ENCODE measurements at places on chromosomes 3 and 15. TPM values are rescaled to one million over a fixed set of nuclear protein-coding genes. Genes with fewer than 3 reads are reported as not detected.

- no peaks in the 10 kb centered on the region for H3K36me3 ChIP-seq
- H3K27ac ChIP-seq = no peak overlapping the region
- H3K27me3 ChIP-seq = no peaks in the 10 kb centered on the region
- H3K4me1 ChIP-seq = peaks cover 12% of the 10 kb centered on the region
- H3K4me3 ChIP-seq = no peak overlapping the region
Observed at GRCh38 chr3:72630969-72631344, 217.3 kb downstream of the SHQ1 start.

GRCh38 chr3:52233968-52234367 lies 5.0 kb downstream of the TWF2 start:
- no peak overlapping the region for H3K27ac ChIP-seq
- peaks cover 4% of the 10 kb centered on the region for H3K4me1 ChIP-seq
- H3K36me3 ChIP-seq = no peaks in the 10 kb centered on the region
- no peak overlapping the region for H3K4me3 ChIP-seq
- no peak for DNase-seq

DNA sequence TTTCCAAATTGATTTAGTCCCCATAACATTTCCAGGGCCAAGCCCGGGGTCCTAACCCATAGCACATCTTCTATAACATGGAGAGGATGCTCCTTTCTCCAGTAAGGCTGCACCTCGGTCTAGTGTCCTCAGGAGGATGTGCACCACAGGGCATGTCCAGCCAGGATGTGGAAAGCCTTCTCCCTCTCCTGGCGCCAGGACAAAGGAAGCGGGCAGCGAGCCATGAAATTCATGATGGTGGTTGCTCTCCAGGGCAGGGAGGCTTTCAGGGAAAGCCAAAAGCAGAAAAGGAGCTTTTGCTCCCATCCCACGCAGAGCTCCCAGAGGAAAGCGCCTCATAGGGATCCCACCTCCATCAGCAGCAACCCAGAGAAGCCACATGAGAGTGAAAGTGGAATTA lies 220.0 kb downstream of the ADAMTSL3 start:
- no peaks in the 10 kb centered on the region for H3K27me3 ChIP-seq
- no peak overlapping the region for H3K4me3 ChIP-seq
- H3K27ac ChIP-seq = no peak overlapping the region

DNA sequence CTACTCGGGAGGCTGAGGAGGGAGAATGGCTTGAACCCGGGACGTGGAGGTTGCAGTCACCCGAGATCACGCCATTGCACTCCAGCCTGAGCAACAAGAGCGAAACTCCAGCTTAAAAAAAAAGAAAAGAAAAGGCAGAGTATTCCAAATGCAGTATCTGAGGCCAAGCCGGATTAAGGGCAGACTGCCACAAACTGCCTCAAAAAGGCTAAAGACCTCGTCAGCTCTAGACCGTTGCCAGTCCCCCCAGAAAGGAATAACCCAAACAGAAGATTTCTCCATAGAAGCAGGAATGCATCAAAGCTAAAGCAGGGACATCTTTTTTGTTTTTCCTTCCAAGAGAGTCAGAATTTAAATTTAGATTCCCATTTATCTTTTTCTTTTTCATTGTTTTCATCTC lies 72.9 kb downstream of the TM4SF4 start:
- no peak overlapping the region for H3K27ac ChIP-seq
- H3K27me3 ChIP-seq = no peaks in the 10 kb centered on the region
- H3K4me3 ChIP-seq = no peak overlapping the region
- H3K4me1 ChIP-seq = 0 out of 2 replicates have a peak, but pooled peaks cover 4% of the 10 kb centered on the region

MAP1A gene
- 10.1 TPM for total RNA-seq

DNA sequence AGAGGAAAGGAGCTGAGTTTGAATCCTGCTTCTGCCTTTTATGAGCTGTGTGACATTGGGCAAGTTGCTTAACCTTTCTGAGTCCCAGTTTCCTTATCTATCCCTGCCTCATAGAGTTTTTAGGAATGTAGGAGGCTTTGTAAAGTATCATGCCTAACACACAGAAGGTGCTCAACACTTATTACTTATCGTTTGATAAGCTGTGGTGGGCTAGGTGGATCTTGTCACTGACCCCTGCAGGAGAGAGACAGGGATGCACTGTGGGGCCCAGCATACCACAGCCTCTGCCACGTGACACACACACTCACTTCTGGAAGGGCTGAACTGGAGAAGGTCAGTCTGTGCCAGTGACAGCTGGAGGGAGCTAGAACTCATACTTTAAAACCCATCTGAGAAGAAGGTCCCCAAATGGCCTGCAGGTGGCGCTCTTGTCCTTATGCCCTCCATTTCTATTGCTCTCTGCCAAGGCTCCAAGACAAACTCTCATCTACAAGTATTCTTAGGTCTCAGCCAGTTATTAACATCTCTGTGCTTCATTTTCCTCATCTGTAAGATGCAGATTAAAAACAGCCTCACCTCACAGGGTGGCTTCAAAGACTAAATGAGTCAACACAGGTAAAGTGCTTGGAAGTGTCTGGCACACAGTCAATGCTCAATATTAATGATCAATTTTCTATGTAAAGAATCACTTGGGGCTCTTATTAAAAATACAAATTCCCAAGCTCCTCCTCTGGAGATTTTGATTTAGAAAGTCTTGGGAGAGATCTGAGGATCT lies 57.5 kb upstream of the HACD2 start:
- H3K27ac ChIP-seq = no peak overlapping the region
- H3K36me3 ChIP-seq = no peaks in the 10 kb centered on the region
- H3K4me1 ChIP-seq = peaks cover 8% of the 10 kb centered on the region
- no peaks in the 10 kb centered on the region for H3K27me3 ChIP-seq
- no peak overlapping the region for H3K4me3 ChIP-seq
- DNase-seq = peak; percentile 93

ZNF501 gene
- 1.8 TPM for total RNA-seq

DNA sequence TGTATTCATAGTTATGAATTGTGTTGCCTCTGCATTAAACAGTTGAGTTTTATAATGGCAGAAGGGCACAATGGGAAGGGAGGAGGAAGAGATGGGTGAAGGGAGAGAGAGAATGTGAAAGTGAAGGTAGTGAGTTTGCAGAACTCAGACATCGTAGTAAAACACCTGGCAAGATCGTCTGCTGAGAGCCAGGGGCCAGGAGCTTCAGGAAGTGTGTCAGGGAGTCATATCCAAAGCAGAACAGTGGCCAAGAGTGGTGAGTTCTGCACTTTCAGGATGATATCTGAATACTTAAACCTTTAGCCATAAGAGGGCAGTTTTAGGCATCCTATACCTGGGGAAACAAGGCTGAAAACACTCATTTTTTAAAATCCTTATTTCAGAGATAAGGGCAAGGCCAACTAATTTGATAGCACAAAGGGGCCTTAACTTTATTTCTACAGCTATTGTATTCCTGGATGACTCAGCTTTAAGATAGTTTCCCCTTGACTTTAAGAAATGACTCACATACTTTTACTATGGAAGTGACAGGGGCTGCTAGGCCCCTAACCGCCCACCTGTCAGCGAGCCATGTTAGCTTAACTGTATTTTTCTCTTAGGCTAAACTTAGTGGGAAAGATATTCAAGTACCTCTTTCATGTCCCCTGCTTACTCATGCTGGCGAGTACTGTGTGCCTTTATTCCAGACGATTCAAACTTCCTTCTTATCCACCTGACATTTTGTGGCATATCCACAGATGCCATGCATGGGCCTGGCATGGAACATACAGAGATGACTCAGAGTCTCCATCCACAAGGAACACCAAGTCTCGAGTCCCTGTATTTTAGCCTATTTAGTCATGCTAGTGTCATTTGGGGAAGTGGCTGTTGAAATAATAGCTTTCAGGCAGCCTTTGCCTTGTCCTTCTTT lies 53.9 kb downstream of the RLBP1 start:
- DNase-seq = peak; percentile 17
- peaks cover 19% of the 10 kb centered on the region for H3K4me1 ChIP-seq
- H3K4me3 ChIP-seq = no peak overlapping the region
- peak overlapping the region; percentile 50 for H3K27ac ChIP-seq

DNA sequence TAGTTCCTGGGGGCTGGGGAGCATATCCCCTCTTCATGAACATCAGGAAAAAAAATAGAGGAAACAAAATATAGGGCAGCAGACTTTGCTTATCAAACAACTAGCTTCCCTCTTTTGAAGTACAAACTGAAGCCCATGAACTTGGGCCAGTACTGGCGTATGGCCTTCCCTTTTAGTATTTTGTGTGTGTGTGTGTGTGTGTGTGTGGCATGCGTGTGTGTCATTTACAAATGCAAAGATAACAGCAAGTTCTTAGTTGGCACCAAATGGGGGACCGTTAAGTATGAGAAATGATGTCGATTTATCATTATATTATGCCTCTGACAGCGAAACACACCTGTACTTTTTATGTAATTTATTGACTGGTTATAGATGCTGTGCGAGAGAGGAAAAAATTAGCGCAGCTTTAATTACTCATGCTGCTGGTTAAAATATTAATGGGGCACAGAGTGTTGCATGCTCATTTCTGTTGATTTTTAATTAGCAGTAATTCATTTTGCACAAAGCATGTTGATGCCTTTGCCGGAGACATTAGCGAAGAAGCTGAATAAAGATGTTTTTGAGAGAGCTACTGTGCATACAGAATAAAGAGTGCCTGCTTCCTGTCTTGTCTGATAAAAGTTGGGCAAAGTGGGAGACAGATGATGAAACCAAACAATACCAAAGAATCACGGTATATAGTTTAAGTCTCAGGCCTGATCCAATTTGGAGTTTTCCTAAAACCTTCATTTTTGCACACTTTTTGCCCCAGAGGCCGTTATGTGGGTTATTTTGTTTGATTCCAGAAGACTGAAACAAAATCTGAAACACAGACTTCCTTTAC lies 297.1 kb downstream of the SATB1 start:
- no peaks in the 10 kb centered on the region for H3K27me3 ChIP-seq
- H3K4me3 ChIP-seq = no peak overlapping the region
- no peak overlapping the region for H3K27ac ChIP-seq
- H3K36me3 ChIP-seq = no peaks in the 10 kb centered on the region
- DNase-seq = no peak

BNC1 gene
- not detected for total RNA-seq

GNL3 gene
- total RNA-seq = 171 TPM

DNA sequence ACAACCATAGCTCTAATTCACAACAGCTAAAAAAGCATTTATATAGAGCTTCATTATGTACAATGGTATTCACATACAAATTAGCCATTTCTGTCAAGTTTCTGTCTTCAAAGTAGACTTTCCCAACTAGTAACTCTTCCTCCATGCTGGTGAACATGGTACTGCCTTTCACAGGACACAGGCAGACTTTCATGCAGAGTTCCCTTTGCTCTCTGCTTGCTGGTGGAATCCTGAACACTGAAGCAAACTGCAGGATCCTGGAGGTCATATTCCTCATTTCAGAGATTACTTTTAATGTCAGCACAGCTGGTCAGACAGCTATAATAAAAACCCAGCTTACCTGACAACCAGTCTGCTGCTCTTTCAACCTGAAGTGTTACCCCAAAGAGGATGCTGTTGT lies 53.6 kb downstream of the TASOR start:
- H3K27ac ChIP-seq = no peak overlapping the region
- H3K4me3 ChIP-seq = no peak overlapping the region
- H3K27me3 ChIP-seq = no peaks in the 10 kb centered on the region
- DNase-seq = no peak

GRCh38 chr3:108410531-108410984 lies 99.8 kb downstream of the MYH15 start:
- no peak for DNase-seq
- H3K27ac ChIP-seq = no peak overlapping the region
- H3K4me3 ChIP-seq = no peak overlapping the region
- H3K36me3 ChIP-seq = no peaks in the 10 kb centered on the region

RBP2 gene
- not detected for total RNA-seq

DNA sequence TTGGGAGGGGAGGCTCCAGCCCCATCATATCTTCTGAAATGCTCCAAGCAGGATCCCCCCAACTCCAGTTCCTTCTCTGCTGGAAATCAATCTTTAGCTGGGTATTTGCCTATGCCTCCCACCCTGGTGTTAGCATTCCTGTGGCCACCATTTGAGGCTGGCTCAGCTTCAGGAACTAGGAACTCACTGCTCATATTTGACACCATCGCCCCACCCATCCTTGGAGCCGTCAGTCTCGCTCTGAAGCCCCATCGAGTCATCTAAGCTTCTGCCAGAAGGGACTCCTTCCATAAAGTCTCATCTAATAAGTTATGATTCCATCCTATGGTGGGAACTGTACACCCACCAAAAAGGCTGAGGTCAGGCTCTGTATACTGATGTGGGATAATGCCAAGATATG lies 26.4 kb downstream of the PRKCD start:
- no peaks in the 10 kb centered on the region for H3K36me3 ChIP-seq
- no peak overlapping the region for H3K27ac ChIP-seq
- H3K4me3 ChIP-seq = no peak overlapping the region
- no peak for DNase-seq
- H3K27me3 ChIP-seq = no peaks in the 10 kb centered on the region

CNTN6 gene
- total RNA-seq = 0.73 TPM

GRCh38 chr3:11626084-11626463 lies 17.6 kb downstream of the VGLL4 start:
- H3K27ac ChIP-seq = no peak overlapping the region
- H3K36me3 ChIP-seq = peaks cover 10% of the 10 kb centered on the region
- peaks cover 6% of the 10 kb centered on the region for H3K4me1 ChIP-seq
- H3K4me3 ChIP-seq = no peak overlapping the region
- DNase-seq = no peak
- H3K27me3 ChIP-seq = no peaks in the 10 kb centered on the region

FRMD4B gene
- total RNA-seq = 3.8 TPM

GRCh38 chr15:78065284-78065872 lies 12.1 kb downstream of the TBC1D2B start:
- no peaks in the 10 kb centered on the region for H3K36me3 ChIP-seq
- peaks cover 69% of the 10 kb centered on the region for H3K4me1 ChIP-seq
- DNase-seq = peak; percentile 92
- H3K27me3 ChIP-seq = no peaks in the 10 kb centered on the region

EIF4A2 gene
- total RNA-seq = 315 TPM

ILDR1 gene
- total RNA-seq = not detected

CLDN11 gene
- 0.33 TPM for total RNA-seq

DNA sequence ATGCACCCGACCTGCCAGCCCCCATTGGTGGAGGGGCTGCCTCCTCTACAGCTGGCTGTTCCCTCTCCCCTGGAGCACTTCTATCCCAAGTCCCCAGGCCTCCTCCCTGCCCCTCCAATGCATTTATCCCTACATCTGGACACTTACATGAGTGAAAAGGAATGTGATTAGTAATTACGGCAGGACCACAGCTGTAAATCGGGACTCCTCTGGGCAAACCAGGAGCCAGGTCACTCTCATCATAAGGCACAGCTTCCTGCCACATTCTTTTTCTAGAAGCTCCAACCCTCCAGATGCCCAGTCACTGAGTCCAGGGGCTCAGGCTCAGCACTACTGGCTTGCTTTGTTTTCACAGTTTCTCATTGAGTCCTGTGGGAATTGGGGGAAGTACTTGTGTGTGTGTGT lies 54.3 kb downstream of the IL20RB start:
- peak; percentile 16 for DNase-seq
- no peaks in the 10 kb centered on the region for H3K4me1 ChIP-seq
- H3K4me3 ChIP-seq = no peak overlapping the region
- H3K36me3 ChIP-seq = no peaks in the 10 kb centered on the region
- H3K27ac ChIP-seq = no peak overlapping the region

DNA sequence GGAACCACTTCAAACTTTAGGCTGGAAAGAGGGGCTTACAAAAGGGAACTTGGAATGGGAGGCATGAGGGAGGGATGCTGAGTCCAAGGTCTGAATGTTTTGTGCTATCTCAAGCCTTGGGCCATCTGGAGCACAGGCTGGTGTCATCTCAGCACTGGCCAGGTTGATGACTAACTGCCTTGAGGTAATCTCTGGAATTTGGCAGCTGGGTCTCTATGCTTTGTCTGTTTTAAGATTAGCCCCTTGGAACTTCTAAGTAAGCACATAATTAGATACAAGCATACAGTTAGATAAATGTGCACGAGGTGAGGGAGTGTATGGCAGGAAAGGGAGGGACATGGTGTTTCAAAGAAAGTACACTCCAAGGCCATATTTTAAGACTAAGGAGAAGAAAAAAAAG lies 252.4 kb upstream of the CCDC54 start:
- H3K4me1 ChIP-seq = peaks cover 4% of the 10 kb centered on the region
- H3K4me3 ChIP-seq = no peak overlapping the region
- no peaks in the 10 kb centered on the region for H3K36me3 ChIP-seq
- no peaks in the 10 kb centered on the region for H3K27me3 ChIP-seq
- peak; percentile 54 for DNase-seq

All from SJCRH30 (cell line).